ENCODE measurements at places on chromosomes 2 and 18.

- DNase-seq: no peak
These were observed 28.6 kb downstream of the KCMF1 start for GRCh38 chr2:84999553-84999955.

DNA sequence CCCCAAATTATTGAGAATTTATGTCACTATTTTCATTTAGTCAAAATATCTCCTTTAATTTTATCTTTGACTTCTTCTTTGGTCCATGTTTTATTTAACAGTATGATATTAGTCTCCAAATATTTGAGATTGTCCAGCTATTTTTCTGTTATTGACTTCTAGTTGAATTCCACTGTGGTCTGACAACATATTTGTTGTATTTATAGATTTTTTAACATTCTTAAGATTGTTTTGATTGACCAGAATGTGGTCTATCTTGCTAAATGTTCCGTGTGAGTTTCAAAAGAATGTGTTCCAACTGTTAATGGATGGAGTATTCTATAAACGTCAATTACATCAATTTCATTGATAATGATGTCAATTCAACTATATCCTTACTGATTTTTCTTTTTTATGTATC, 1452.1 kb downstream of the SUCLG1 start:
- no peak for DNase-seq

GRCh38 chr18:44238454-44238853, 442.2 kb upstream of the SETBP1 start:
- no peak for DNase-seq

- no peak for DNase-seq
These were observed 52.2 kb upstream of the BCL2L11 start for GRCh38 chr2:111068435-111069058.

GRCh38 chr2:118929059-118929458, 12.9 kb upstream of the MARCO start:
- DNase-seq: no peak

- DNase-seq: no peak
These were observed 11.8 kb downstream of the CYRIA start for GRCh38 chr2:16653799-16654198.

DNA sequence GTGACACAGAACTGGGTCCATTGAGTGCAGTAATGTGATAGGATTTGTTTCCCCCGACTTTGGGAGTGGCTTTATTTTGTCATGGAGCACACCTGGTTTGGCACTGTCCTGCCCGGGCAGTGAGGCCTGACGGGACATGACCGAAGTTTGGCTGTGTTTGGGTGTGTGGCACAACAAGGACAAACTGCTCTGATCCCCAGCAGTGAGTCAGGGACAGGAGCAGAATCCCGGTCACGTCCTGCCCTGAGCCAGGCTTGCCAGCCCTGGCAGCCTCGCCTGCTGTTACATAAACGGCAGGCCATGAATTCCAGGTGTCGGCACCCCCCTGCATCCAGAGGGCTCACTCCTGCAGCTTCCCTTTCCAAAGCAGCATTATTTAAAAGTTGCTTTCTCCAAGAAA, 45.7 kb downstream of the IMPA2 start:
- no peak for DNase-seq

- DNase-seq: no peak
These were observed 329.9 kb downstream of the DLGAP1 start for GRCh38 chr18:4125224-4125623.

DNA sequence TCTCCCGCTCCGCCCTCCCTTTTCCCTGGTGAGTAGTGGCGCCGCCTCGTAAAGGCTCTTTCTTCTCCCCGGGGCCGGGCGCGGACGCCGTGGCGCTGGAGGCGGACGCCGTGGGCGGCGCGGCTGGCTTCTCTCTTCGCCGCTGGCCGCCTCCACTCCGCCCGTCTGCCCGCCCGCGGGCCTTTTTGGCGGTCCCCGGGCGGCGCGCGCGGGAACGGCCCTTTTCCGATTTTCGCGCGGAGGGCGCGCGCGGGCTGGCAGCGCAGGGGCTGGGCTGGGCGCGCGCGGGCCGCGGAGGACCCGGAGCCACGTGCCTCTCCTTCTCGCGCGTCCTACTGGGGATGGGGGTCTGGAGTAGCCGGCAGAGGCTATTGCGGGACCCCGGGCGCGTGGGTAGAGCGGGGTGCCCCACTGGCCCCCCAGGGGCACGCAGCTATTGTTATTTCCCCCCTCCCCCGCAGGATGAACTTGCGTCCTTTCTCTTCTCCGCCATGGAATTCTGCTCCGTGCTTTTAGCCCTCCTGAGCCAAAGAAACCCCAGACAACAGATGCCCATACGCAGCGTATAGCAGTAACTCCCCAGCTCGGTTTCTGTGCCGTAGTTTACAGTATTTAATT, 472 bp downstream of the SLC20A1 start:
- peak; percentile 48 for DNase-seq

DNA sequence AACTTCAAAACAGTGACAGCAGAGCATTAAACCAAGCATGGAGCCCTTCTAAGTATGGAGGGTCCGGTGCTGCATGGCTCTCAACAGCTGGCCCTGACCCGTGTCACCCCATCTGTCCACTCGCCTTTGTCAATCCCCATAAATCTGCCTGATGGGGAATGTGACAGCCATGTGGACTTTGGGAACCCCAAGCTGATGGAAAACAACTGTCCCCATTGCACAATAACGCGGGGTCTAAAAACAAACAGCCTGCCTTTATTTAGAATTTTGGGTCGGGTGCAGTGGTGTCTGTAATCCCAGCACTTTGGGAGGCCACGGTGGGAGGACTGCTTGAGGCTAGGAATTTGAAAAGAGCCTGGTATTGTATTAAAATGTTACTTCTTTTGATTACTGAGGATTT, 17.1 kb upstream of the THADA start:
- no peak for DNase-seq

DNA sequence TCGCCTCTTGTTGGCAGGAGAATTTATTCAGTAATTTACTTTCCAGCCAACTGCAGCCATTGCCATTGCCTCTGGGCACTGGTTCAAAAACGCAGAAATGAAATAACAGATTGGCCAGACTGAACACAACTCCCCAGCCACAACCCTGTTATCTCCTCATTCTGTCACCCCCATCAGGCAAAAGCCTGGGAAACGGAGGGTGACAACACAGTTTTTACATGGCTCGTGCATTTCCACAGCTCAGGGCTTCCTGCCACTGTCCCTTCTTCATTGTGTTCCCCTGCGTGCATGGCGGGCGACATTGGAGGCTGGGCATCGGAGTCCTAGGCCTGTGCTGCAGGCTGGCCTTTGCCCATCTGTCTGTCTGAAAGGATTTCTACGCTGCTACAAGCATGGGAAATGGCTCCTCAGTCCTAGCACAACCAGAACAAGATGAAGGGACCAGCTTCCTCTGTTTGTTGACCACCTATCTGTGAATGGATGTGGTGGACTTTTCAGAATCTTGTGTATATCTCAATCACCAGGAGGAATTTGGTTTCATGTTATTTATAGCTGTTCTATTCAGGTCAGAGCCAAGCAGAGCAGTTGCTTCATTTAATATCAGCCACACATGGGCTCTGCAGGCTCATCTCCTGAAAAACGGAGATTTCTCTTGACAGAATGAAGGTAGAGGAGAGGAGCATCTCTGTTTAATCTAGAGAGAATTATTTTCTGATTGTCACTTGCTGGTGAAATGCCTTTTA, 107.0 kb downstream of the MGAT5 start:
- peak; percentile 87 for DNase-seq

DNA sequence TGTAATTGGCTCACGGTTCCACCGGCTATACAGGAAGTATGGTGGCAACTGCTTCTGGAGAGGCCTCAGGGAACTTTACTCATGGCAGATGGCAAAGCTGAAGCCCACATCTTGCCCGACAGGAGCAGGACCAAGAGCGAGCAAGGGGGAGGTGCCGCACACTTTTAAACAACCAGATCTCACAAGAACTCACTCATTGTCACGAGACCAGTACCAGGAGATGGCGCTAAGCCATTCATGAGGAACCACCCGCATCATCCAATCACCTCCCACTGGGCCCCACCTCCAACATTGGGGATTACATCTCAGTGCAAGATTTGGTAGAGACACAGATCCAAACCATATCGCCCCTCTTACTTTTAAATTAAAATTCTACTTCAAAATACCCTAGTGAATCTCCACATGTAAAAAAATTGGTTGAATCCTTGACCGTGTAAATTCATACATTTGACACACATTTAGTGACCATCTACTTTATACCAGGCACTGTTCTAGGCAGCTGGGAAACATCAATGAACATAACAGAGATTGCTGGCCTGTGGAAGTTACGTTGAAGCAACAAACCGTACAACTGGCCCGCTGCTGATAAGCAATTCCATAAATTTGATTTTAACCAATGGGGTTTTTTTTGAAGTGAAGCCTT, 87.6 kb downstream of the ALPK2 start:
- no peak for DNase-seq

- DNase-seq: no peak
These were observed 98.8 kb upstream of the EML6 start for GRCh38 chr2:54624591-54625071.

DNA sequence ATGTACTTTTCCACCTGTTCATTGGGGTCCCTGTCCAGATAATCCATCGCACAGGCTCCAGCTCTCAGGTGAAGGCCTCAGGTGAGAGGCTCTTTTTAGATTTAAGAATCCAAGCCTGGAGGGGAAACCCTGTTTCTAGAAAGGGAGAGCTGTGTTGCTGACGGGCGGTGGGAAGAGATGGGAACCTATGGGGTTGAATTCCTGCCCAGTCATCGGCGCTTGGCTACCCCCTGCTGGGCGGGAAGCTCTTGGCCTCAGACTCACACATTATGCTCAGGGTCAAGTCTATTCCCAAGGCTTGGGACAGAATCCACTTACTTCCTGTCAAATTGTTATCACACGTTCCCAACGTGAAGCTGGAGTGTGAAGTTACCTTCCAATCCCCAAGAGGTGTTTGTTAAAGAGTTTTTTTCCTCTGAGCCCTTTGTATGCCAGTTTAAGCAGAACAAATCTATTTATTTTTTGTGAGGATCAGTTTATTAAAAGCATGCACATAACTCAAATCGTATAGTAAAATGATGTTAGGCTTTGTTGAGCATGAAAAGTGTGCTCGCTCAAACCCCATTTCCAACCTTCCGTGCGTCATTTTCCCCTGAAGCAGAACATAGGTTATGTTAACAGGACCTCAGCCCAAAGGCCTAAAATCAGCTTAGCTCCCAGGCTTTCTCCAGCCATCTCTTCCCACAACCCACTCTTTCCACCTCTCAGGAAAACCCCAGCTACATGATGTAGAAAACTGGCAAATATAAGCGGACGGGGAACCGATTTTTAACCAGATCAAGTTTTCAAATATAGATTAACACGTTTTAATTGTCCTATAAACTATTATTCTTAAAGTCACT, 181.7 kb upstream of the ETAA1 start:
- DNase-seq: peak; percentile 3

- peak; percentile 25 for DNase-seq
These were observed 43.5 kb downstream of the GORASP2 start for GRCh38 chr2:170972296-170973224.

DNA sequence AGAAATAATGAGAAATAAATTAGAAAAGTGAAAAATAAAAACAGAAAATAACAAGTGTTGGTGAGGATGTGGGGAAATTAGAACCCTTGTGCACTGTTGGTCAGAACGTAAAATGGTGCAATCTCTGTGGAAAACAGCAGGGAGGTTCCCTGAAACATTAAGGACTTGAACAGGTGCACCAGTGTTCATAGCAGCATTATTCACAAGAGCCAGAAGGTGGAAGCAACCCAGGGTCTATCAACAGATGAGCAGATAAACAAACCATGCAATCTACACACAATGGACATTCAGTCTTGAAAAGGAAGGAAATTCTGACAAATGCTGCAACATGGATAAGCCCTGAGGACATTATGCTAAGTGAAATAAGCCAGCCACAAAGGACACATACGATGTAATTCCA, 58.2 kb upstream of the TFCP2L1 start:
- no peak for DNase-seq

DNA sequence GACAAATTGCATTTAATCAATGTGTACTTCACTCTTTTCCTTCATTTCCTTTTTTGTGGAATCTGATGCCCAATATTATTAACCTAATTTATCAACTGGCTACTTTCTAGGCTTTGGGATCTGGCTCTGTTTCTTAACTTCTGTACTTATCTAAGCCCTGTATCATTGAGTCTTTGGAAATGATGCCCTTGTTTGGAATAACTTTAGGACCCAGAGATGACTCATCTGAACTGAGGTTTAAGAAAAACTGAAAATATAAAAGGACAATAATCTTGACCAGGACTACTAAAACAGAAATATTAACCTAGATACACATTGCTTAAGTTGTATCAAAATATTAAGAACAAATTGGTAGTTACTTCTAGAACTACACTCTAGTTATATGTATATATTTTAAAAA, 600.8 kb downstream of the CPS1 start:
- DNase-seq: no peak

- no peak for DNase-seq
These were observed 29.8 kb downstream of the PCBP1 start for GRCh38 chr2:70116936-70117552.

DNA sequence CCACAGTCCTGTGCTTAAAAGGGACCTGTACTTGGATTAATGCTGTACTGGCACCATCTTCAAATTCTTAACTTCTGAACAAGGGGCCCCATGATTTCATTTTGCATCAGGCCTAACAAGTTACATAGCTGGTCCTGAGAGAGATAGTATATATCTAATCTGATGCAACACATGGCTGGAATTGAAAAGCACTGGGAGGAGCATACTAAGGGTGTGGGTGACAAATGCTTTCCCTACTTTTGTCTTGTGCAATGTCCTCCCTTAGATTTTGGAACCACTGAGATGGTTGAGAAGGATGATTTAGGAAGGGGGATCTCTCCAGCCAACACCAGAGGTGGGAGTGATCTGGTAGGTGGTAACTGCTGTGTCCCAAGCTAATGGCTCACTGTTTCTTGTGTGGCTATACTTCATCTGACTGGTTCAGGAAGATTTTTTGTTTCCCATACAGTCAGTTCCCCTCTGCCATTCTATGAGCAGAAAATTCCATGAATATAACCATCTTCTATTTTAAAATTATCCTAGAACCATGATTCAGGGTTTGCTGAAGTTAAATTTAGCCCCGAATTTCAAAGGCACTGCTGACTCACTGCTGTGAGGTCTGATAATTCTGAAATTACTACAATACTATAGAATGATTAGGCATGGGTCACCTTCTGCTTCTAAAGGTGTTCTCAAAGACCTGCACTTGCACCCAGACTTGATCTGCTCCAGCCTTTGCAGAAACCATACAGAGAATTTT, 108.3 kb upstream of the NCKAP5 start:
- no peak for DNase-seq

All from NCI-H1694 (cell line).